ENCODE measurements at places on chromosomes 16 and 17. TPM values are rescaled to one million over a fixed set of nuclear protein-coding genes. Genes with fewer than 3 reads are reported as not detected.

GRCh38 chr17:73949903-73950592 is 253.4 kb upstream of the RPL38 start:
- no peak for DNase-seq

GRCh38 chr16:28290859-28291254 is 1.5 kb upstream of the SBK1 start:
- DNase-seq: no peak

- peak; percentile 87 for DNase-seq
Measured at GRCh38 chr17:54948380-54948779, 20.1 kb downstream of the COX11 start.

HSPB9 gene
- total RNA-seq: not detected

DNA sequence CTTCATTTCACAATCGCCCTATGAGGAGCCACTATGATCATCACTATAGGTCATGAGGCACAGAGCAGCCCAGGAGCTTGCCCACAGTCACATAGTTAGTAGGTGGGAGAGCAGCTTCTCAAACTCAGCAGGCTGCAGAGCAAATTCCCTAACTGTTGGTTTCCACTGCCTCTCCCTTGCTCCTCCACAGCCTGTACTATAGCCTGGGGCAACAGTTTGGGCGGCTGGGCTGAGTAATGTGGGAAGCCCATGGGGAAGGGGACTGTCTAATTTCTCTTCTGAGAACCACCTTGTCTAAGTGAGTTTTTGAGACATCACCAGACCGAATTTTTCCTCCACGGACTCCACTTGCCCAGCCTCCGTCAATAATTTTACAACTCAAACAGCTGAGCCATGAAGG is 73.4 kb upstream of the GPR139 start:
- DNase-seq: no peak

C17orf78 gene
- not detected for total RNA-seq

DNAI2 gene
- total RNA-seq: not detected

DNA sequence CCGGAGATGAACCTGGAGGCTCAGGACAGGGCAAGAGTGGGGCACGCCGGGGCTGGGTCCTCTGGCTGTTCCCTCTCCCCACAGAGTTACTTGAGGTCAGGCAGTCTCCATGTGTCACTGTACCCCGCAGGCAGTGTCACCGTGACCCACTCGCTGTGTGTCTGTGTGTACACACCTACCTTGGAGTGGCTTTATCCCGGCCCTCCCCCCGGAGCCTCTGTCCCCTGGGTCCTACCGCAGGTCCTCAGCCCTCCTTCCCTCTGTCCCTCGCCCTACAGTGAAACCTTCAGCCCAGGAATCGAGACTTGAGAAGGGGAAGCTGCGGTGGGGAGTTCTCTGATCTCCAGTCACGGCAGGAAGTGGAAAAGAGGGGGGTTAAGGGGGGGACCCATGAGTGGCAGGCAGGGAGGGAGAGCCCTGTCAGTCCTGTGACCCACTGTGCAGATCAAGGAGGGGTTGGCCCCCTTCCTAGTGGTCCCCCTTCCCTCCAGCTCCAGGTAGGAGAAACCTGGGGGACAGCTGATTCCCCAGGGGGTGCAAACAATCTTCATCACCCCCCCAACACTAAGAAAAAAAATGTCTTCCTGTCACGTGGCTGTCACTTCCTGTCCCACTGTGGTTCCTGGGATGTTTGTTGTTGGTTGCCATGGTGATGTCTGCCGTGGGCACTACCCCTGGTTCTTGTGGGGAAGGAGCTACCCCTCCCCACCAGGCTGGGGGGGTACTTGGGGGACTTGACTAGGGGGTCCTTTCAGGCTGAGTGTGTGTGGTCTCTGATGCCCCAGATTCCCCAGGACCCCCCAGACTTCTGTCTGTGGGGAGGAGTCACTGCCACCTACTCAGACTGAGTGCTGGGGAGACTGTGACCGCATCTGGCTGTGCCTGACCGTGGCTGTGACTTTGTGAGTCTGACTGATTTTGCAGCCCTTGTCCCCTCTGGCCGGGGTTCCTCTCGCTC is 13.7 kb downstream of the RARA start:
- peak; percentile 96 for DNase-seq

GRCh38 chr17:50312308-50312707 is 33.6 kb upstream of the XYLT2 start:
- DNase-seq: no peak

GRCh38 chr17:31696703-31697325 is 162.2 kb downstream of the COPRS start:
- no peak for DNase-seq

ULK2 gene
- 27.5 TPM for total RNA-seq
